ENCODE measurements at places on chromosomes 4 and X.

- no peak for DNase-seq
Observed at GRCh38 chr4:134313591-134313990, 112.0 kb upstream of the PABPC4L start.

- no peak for DNase-seq
Observed at GRCh38 chr4:40967550-40967949, 217.8 kb downstream of the NSUN7 start.

DNA sequence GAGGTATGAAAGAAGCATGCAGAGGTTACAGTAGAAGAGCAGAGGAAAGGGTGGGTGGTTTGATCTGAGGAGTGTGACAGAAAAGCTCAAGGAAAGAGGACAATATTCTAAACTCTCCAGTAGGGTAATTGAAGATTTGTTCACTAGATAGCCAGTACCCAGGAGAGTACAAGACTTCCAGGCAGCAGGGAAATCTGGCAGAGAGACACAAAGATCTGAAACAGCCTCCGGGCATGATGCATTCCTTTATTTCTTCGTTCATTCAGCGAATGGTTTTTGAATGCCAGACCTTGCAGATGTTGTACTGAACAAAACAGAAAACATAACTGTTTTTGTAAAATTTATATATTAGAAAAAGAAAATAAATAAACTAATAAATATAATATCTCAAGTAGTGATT, 766.6 kb downstream of the FAT4 start:
- no peak for DNase-seq

GRCh38 chrX:136954930-136955329, 74.4 kb upstream of the RBMX start:
- DNase-seq = peak; percentile 1

DNA sequence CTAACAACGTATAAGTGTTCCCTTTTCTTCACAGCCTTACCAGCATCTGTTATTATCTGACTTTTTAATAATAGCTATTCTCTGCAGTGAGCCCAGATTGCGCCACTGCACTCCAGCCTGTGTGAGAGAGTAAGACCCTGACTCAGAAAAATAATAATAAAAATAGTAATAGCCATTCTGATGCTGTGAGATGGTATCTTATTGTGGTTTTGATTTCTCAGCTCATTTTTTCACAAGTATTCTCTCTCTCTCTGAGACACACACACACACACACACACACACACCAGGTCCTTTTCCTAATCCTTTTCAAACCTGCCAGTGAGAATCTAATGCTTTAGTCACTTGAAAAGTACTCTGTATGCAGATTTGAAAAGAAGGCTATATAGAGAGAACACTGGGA, 89.8 kb downstream of the CHIC2 start:
- no peak for DNase-seq

DNA sequence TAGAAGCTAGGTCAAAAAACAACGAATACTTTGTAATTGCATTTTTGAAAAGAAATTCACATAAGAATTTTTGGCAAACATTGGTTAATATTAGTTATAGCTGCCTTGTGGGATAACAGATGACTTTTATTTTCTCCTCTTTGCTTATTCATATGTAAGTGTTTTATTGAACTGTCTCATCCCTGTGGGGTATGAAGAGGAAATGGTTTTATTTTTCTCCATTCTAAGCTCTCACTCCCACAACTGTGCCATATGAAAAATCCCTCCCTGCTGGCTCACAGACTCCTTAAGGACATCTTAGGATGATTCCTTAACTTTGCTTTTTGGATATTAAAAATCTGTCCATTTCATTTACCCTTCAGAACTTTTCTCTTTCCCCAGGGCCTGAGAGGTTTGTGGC, 300.6 kb downstream of the PPP1R2C start:
- DNase-seq = no peak

Data from NCI-H345 (cell line).